ENCODE measurements at places on chromosomes 4 and X.
A peak's percentile ranks its signal among the peaks of the same experiment; 100 is the strongest.

GRCh38 chrX:48578661-48579128, 4.4 kb downstream of the RBM3 start:
- DNase-seq = no peak

GRCh38 chr4:17921451-17921850, 100.1 kb downstream of the LCORL start:
- no peak for DNase-seq

GRCh38 chrX:112731793-112732192, 52.1 kb upstream of the LHFPL1 start:
- no peak for DNase-seq

- DNase-seq = no peak
Measured at GRCh38 chrX:41118156-41118555, 32.9 kb downstream of the USP9X start.

DNA sequence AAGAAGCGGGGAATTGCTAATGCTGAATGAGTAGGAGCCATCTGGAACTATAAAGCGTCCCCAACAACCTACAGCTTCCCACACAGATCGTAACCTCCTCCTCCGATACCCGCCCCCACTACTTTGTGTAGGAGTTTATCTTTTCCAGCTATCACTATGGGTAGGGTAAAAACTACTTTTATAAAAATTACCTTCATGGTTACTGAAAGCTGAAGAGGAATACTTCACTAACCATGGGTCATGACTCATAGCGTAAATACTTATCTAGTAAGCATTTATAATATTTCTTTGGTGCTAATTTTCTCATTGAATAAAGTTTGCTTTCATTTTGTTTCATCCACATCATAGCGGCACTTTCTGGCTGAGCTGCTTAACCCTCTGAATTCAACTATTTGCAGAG, 79.4 kb upstream of the TNIP3 start:
- DNase-seq = no peak

GRCh38 chrX:81259714-81260395, 58.0 kb downstream of the SH3BGRL start:
- DNase-seq = no peak

DNA sequence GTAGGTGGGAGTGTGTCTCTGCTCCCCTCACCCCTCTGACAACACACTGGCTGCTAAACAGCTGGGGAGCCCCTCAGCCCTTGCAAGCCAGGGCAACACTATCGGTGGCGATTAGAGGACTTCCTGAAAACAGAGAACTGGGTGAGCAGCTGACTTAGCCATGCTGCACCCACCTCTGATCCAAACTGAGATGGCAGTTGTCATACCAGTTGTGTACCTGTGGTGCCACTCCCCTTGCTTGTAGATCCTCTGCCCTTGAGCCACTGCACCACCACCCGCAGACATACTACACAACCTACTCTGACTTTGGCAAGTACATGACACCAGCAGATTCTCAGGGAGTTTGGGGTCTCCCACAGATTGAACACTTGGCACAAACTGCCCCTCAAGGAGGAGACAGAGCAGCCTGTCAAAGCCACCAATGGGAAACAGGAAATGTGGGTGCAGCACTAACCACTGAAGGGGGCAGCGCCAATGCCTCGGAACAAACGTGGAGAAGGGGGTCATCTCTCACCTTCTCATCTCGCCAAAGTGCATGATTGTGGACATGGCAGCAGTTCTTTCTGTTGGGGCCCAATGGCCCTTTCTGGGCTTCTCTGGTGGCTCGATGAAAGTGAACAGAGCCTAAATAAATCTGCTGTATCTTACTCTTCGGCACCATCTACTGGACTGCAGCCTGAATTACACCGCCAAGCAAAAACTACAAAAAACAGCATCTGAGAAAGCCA, 119.8 kb downstream of the NEK1 start:
- DNase-seq = no peak

DNA sequence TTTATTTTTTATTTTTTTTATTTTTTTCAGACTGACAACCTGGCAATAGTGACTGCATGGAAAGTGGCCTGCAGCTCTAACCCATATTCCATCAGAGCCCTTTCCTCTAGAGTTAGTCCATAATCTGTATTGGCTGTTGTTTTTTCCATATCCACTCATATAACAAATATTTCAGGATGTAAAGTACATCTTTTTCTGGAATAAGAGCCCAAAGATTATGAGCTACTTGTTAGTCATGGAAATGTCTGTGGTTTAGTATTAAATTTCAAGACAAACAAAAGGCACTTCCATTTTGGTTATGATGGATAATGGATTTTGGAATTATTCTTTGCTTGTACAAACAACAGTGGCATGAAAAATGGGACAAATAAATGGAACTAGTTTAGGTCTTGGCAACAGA, 296.0 kb upstream of the HS3ST1 start:
- DNase-seq = no peak

GRCh38 chrX:102712216-102712966, at the start of gene GPRASP2:
Gene GPRASP2 (plus strand): TSS chrX:102712448. CDS start chrX:102714870, 2,422 bp downstream.
- DNase-seq = peak; percentile 25

GRCh38 chr4:88814043-88814617, 116.5 kb upstream of the NAP1L5 start:
- DNase-seq = no peak
